ENCODE measurements at places on chromosomes 12 and 14.

DNA sequence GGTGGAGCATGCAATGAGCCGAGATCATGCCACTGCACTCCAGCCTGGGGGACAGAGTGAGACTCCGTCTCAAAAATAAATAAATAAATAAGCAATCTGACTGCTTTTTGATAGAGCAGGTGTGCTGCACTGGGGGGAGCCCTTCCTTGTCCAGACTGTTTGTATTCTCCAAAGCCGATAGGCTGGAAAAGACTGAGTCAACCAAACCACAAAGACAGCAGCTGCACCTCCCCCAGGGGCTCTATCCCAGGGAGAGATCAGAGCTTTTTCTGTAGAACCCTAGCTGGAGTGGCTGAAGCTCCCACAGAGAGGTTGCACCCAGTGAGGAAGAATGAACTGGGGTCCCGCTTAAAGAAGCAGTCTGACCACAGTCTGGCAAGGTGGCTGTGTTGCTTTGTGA is 45.8 kb upstream of the LALBA start:
- DNase-seq: peak; percentile 18

- no peak for DNase-seq
These were observed 90.0 kb downstream of the LRRC74A start for GRCh38 chr14:76916040-76916715.

DNA sequence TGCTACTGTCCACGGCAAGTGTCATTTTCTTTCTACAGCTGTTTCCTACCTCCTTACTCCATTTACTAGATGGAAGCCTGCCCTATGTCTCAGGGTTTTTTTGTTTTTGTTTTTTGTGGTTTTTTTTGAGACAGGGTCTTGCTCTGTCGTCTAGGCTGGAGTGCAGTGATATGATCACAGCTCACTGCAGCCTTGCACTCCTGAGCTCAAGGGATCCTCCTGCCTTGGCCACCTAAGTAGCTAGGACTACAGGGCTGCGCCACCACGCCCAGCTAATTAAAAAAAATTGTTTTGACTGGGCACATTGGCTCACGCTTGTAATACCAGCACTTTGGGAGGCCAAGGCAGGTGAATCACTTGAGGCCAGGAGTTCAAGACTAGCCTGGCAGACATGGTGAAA is 14.7 kb downstream of the TUBA1A start:
- DNase-seq: no peak

DNA sequence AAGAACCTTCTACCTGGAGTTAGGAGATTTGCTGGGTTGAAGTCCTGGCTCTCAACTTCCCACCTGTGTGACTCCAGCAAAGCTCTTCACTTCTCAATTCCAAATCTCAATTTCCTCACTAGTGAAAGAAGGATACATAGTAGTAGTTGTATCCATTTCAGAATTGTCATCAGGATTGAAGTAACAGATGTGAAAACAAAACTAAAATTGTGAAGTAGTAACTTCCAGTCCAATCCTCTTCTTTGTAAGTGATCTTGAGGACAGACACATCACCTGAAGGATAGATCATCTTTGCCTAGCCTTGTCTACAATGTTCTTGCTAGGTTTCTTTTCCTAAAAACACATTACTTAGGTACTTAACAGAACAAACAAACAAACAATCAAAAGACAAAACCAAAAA is 1.2 kb upstream of the LRRK2 start:
- DNase-seq: no peak

- DNase-seq: no peak
These were observed 153.1 kb downstream of the TMEM117 start for GRCh38 chr12:43988838-43989560.

- no peak for DNase-seq
These were observed 23.7 kb upstream of the YLPM1 start for GRCh38 chr14:74739293-74740030.

DNA sequence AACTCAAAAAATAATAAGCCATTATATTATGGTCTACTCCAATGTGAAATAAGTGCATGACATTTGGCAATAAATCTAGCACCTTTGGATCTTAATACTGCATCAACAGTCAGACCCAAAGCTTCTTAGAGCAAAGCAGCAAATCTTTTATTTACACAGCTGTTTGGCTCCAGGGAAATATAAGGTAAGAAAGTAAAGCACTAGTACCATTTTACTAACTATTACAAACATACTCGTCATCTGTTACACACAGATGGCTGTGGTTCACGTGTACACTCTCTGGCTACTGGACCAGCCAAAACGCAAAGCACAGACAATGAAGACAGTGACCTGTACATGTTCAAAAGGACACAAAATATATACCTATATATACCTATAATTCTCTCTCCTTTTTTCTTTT is 2.8 kb downstream of the FGD6 start:
- DNase-seq: no peak

- DNase-seq: no peak
These were observed 8.8 kb upstream of the HEBP1 start for GRCh38 chr12:13008741-13009380.

DNA sequence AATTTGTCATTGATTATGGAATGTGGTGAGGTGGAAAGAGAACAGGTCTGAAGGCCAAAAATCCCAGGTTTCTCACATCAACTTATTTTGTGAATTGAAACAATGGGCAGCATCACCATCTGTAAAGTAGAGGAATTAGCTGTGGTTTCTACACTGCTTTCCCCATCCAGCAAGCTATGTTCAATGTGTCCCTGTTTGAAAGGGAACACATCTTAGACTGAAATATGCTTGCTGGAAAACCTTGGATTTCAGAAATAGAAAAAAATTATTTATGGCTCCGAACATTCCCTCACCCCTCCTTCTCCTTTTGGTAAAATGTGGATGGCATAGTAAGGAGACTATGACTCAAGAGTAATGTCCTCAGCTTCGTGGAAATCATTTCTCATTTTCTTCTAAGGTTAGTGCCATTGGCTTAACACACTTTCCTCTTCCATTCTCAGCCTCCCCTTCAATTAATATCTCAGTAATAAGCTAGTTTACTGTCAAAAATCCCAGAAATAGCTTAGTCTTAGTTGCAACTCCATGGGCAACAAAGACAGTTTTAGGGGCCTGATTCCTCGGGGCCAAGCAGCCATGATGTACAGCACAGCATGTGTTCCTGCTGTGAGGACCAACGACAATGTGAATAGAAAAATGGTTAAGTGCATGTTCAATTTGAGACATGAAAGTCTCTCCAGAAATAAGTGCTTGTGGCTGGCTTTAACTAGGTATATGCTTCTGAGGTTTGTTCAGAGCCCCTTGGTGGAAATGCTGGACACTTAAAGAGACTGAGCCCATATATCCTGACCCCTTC is 205.8 kb upstream of the SLC38A2 start:
- peak; percentile 52 for DNase-seq

DNA sequence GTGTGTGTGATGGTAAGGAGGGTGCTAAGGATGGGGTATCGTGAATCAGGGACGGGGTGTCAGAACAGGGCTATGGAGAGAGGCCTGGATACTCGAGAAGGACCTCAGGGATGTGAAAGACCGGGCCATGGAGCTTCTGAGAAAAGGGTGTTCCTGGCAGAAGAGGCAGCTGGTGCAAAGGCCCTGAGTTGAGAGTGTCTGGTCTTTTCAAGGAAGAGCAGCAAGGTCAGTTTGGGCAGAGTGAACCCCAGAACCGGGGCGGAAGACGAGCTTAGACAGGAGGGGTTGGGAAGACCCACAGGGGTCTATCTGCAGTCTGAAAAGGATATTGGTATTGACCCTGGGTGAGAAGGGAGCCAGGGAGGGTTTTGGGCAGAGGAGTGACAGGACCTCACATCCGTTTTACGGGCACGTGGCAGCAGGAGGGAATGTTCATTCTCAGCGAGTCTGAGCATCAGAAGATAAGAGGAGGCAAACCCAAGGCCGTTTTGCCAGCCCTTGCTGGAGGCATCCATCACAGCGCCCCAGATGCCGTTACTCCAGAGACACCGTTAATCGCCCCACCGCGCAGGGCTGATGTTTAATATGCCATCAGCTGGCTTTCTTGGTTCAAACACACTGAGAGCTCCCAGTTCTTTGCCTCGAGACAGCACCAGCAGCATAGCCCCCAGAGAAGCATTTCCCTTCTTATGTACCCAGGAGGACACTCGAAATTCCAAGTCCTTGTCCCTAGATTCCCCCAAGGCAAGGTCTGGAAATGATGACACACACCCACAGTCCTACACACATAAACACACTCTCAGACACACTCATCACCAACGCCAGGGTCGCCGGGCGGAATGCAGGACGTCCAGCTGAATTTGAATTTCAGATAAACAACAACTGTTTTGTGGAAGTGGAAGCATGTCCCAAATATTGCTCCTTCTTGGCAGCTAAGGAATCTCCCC is 41.4 kb upstream of the EML1 start:
- no peak for DNase-seq

DNA sequence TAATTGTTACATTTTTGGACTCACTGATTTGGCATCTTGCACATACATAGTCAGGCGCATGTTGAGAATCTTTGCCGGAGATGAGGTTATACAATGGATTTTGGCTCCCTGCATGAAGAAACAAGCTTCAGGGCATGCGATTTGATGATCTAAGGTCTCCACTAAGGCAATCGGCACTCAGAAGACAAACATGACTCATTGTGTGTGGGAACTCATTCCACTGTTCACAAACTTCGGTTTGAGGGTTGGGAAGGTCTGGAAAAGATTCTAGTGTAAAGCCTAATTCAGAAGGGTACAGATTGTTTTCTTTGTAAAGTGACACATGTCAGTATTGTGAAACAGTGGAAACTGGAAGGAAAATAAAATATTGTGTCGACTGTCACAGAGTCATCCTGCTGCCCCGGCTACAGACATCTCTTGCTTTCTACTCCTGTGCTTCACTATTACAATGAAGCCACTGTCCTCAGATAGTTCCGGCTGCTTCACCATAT is 192.6 kb upstream of the HMGA2 start:
- DNase-seq: no peak

- DNase-seq: no peak
These were observed 129.1 kb downstream of the GTF2A1 start for GRCh38 chr14:81091660-81092059.

Measured in NCI-H1417 (cell line).